ENCODE measurements at places on chromosomes 2 and 18.

GRCh38 chr2:240463274-240463865 is 27.9 kb downstream of the GPC1 start:
- DNase-seq = no peak

DNA sequence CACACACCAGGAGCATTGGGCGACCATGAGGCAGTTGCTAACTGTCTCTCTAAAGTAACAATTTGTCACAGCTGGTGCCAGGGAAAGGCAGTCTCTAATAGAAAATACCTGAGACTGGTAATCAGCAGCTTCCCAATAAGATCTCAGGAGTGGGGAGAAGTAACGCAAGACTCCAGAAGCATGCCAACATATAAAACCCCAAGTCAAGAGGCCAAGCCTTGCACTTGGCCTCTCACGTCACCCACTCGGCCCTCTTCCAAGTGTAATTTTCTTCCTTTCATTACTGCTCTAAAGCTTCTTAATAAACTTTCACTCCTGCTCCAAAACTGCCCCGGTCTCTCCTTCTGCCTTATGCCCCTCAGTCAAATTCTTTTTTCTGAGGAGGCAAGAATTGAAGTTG is 455.6 kb upstream of the ACVR2A start:
- DNase-seq = no peak

- DNase-seq = no peak
These were observed 170.9 kb upstream of the PXDN start for GRCh38 chr2:1915196-1915595.

DNA sequence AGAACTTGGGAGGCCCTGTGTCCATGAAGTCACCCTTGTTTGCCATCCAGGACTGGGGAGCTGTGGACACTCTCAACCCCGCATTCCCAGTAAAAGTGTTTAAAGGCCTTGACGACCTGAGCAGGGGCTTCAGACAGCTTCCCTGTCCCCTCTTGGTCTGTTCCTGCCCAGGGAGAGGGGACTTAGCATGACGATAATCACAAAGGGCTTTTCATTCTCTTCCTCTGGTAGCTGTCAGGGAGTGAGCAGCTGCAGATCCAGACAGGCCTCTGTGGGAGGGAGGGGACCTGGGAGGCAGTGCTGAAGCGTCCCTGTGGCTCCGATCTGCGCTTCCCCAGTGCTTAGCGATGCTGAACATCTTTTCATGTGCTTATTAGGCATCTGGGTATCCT is 77.8 kb upstream of the HS6ST1 start:
- DNase-seq = no peak

DNA sequence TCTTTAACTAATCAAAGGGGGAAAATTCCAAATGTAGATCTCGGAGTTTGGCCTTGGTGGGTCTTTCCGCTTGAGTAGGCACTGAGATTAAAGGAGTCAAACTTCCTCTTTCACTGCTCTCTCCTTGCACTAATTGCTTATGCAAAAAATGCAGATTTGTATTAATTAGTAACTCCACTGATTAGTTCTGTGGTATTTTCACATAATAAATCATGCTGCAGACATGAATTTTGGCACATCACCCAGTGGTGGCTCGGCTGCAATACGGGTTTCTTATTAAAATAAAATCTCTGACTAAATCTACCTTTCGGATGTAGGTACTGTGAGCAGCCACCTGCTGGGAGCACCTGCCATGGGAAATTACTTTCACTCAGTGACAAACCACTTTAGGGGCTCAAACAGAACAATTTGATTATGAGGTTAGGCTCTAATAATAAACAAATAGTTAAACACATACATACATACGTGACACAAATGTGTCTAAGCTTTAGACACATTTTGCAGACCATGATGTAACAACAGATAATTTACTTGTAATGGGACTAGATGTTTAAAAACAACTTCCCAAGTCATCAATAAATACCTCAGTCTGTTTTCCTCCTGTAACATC is 6.4 kb upstream of the NEUROD1 start:
- no peak for DNase-seq

DNA sequence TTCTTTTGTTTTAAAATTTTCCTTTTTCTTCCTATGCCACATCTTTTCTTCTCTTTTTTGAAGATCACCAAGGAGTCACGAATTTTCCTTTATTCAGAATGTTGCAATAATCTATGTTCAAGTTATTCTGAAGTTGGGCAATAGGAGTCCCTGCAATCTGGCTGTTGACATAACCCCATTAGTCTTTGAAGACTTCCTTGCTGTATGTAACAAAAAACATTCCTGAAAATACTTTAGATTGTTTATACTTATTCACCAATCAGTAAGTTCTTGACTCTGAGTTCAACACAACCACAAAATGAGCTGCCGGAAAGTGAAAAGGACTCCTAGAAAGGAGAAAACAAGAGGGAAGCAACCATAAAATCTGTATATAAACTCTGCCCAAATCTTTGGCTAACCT is 62.8 kb downstream of the TMEM237 start:
- peak; percentile 81 for DNase-seq

DNA sequence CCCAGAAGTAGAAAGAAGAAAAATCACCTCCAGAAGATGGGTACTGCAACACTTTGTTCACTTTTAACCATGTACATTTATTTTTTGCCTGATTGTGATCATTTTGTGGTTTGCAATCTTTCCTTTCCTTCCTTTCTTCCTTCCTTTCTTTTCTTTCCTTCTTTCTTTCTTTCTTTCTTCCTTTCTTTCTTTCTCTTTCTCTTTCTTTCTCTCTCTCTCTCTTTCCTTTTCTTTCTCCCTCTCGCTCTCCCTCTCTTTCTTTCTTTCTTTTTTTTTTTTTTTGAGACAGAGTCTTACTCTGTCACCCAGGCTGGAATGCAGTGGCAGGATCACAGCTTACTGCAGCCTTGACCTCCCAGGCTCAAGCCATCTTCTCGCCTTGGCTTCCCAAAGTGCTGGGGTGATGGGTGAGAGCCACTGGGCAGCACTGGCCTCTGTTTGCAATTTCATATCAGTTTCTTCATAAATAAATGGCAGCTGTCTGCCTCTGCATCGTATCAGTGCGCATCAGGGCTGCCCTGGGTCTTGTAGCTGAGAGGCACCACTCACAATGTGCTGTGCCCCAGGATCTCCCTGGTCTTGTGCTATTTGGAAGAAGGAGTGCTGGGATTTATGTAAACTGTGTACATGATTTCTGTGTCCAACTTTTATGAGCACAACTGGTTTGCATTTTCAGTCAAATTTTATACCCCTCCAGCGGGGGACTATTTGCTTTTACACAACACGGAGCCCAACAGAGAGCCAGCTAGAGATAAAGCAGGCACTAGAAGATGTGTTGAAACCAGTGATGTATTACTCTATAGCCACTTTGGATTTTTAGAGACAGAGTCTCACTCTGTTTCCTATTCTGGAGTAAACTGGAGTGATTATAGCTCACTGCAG is 6.9 kb upstream of the LIMS2 start:
- no peak for DNase-seq

DNA sequence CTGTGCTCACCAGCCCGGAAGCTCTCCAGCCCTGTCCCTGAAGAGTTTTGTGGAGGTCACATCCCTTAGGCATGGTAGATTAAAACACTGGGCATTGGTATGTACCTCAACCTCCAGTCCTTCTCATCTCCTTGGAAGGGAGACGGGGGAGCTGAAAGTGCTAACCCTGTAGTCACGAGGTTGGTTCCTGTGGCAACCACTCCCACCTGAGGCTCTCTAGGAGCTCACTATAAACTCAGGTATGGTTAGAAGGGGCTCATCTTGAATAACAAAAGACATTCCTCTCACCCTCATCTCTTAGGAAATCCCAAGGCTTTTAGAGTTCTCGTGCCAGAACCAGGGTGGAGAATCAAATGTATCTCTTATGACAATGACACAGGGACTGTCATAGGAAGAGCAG is 43.0 kb upstream of the MGAT4A start:
- no peak for DNase-seq

- no peak for DNase-seq
These were observed 101.2 kb downstream of the ZNF236 start for GRCh38 chr18:76923485-76924085.

DNA sequence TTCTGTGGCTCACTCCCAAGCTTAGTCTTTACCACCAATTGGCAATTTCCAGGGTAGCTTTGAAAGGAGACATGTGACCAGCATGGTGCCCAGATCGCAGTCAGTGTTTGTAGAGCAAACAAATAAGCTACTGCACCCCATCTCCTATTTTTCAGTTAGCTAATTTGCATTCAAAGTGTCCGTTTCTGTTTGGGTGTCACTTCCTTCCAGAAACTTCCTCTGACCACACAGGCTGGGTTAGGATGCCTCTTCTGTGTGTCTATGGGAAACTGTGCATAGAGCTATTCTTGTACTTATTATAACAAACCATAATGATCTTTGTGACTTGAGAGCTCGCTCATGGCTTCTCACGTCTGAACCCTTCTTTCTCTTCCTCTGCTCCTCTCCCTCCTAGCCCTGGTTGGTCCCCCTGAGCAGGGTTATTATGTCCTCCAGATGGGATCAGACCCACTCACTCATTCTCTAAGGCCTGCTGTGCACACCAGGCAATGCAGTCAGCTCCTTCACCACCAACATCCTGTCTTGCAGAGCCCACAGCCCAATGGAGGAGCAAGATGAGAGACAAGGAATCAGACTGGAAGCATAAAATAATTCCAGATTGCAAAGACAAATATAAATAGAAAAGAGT is 101.2 kb upstream of the ALK start:
- no peak for DNase-seq

DNA sequence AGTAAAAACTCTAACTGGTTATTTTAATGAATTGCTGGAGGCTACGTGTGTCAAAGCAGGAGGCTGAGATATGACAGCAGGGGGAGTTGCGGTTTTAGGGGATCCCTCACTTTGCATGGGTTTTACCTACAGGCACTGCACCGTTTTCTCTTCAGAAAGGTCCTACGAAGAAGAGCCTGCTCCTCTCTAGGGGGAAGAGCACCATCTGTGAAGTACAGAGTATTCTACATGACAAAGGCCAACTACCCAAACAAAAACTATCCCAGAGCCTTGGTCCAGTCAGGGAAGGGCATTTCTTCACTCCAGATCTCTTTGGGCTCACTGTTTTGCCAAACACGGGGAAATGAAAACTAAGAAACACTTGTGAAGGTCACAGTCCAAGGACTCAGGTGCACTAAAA is 696.7 kb upstream of the SOX11 start:
- DNase-seq = no peak

DNA sequence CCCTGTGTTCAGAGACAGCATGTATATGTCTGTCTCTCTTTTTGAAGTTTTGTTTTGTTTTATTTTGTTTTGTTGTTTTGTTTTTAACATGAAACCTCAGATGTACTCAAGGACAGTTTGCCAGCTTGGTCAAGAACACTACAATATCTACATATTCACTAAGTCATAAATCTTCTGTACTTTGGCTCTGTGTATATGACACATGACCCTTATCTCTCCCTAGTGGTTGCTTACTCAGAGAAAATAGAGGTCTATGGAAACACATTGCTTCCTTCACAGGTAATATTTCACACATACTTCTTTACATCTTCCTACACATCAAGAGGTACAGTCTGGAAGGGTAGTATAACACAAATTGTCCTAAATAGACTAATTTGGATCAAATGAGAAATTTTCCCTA is 312.6 kb upstream of the VRK2 start:
- DNase-seq = no peak

GRCh38 chr18:63844254-63844653 is 43.3 kb upstream of the SERPINB2 start:
- DNase-seq = no peak

DNA sequence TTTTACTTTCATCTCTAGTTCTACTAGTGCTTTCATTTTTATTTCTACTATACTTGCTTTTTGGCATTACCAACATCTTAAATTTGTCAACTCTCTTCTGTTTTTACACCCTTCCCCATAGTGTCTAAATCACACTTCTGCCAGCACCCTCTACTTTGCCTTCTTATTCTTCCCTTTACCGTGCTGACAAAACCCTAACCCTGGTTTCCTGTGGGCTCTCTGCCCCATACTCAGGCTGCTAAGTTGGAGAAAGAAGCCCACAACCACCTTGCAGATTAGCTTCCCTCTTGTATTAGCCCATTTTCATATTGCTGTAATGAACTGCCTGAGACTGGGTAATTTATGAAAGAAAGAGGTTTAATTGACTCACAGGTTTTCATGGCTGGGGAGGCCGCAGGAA is 24.8 kb downstream of the GIGYF2 start:
- DNase-seq = no peak

- DNase-seq = no peak
These were observed 400.3 kb upstream of the TRIB2 start for GRCh38 chr2:12316476-12316875.

GRCh38 chr2:21317131-21317530 is 193.4 kb downstream of the TDRD15 start:
- DNase-seq = no peak

DNA sequence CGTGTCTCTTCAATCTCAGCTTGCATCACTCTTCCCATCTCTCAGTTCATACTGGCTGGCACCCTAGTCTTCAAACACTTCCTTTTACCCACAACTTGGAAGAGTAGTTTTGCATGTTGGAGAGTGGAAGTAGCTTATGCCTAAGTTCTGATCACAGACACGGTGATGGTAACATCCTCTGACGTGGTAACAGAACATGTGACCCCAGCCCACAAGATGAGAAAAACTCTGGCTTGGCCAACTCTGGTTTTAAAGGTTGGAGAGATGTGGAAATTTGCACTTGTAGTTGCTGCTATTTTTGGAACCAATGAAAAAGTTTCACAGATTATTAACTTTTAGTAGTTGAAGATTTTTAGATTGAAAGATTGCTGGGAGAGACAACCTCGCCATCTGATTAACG is 155.4 kb upstream of the SLC35G4 start:
- no peak for DNase-seq

DNA sequence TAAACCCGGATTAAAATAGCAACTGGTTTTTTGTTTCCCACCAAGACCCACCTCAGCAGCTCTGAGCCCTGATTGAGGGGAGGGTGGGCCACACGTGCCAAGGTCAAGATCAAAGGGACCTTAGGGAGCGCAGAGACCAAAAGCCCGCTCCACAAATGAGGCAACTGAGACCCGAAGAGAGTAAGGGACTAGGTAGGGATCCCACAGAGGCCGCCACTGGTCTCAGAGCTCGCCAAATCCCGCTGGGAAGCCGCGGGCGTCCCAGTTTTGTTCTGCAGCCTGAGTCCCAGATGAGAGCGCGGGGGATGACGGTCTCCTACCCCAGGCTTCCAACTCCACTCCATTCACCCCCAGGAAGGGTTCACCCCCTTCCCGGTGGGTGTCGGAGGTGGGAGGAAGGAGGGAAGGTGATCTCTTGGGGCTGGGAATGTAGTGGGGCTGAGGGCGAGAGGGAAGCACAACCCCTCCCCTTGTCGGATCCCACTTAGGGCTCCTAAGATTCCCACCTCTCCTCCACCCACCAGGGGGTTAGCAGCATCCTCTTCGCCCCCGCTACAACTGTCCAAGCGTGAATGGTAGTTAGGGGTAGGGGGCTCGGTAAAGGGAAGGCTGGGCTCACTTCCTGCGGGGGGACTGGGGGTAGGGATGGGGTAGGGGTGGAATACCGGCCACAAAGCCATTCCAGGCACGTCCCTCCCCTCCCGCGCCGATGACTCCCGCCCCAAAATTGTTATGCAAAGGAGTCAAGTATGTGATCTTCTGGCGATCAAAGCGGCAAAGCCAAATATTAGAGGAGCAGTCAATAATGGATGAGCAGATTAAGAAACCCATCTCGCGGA is 7.3 kb upstream of the EN1 start:
- DNase-seq = no peak
